ENCODE measurements at places on chromosomes 4 and X.

DNA sequence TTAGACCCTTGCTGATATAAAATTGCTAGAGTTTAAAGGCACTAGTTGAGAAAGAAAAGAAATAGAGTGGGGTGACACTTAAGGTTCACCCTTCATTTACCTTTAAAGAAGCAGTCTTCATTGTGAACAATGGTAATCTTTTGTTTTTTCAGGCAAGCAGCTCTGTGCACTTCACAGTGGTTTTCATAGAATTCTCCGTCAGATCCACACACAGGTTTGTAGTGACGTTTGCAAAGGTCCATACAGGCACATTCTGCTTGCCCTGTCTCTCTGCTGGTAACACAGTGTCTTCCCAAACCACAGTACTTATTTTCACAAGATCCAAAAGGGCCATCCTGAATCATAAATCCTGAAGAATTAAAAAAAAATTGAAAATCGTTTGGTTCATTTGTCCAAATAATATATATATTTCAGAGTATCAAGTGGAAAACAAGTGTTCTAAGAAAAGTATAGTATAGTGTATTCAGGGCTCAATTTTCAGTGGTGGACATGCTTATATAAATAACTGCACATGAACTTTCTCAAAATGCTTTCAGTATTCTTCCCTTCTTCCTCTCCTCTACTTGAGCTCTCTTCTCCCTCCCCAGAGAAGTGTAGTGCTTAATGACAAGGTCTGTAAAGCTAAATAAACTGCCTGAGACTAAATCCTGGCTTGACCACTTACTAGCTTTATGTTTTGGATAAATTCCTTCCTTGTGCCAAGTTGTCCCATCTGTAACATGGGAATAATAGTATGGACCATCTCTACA, 243.3 kb downstream of the FSTL5 start:
- no peak for DNase-seq

- DNase-seq: no peak
Observed at GRCh38 chr4:58048491-58048890, 938.3 kb upstream of the IGFBP7 start.

GRCh38 chr4:80592950-80593349, 257.4 kb downstream of the CFAP299 start:
- no peak for DNase-seq

- DNase-seq: no peak
Observed at GRCh38 chr4:187059895-187060294, 336.2 kb upstream of the FAT1 start.

GRCh38 chr4:140130677-140131076, 23.3 kb downstream of the MAML3 start:
- peak; percentile 69 for DNase-seq

DNA sequence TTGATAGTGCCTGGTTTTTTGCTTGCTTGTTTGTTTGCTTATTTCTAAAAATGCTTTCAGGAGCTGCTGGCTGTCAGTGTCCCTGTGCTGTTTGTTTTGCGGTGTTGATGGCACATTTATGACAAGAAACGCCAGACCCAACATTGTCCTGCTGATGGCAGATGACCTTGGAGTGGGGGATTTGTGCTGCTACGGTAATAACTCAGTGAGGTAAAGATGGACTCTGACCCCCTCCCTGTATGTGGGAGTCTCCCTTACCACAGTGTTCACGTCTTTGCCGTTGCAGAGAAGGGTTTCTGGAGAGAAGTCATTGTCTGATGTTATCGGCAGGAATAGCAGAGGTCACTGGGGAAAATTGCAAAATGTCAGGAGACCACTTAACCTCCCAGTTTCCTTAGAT, at the start of gene ARSH:
TSS of gene ARSH (plus strand) at position 52 of the 400 bp plus-strand sequence. CDS start at position 119, 67 bp downstream.
- DNase-seq: no peak

DNA sequence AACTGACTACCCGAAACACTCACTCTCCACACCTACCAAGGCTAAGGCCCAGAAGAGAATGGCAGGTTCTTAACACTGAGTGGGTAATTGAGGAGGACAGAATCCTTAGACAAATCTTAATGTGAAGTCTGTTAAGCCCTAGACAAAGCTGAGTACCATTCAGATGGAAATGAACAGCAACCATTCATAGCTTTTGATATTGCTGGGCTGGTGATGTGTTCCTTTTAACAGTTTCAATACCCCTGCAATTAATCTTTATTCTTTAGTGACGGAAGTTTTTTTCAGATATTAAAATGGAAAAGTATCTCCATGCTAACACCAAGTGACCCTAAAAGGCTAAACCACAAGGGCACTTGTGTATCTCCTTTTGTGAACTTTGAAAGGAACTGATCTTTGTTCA, 334.9 kb downstream of the OPHN1 start:
- DNase-seq: no peak

GRCh38 chr4:19736968-19737756, 514.5 kb upstream of the SLIT2 start:
- no peak for DNase-seq

DNA sequence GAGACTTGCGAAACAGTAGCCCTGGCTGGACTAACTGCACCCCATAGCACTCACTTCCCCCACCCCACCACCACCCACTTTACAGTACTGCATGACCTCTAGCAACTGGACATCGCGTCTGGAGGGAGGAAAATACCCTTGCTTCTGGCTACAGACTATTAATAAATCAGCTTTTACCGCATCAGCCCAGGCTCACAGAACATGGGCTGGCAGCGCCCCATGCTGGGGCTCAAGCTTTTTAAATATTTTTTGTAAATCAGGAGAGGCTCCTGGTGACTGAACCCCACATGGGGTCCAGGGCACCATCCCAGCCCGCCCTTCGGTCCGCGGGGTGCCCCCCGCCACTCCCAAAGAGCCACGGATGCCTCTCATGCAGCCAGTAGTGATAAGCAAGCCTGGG, 2.7 kb downstream of the HS6ST2 start:
- DNase-seq: no peak

GRCh38 chr4:124173912-124174311, 538.6 kb downstream of the ANKRD50 start:
- no peak for DNase-seq

- DNase-seq: no peak
Observed at GRCh38 chr4:78876568-78877320, 62.5 kb downstream of the PAQR3 start.

GRCh38 chr4:184313702-184314659, 96.3 kb upstream of the ENPP6 start:
- DNase-seq: no peak

DNA sequence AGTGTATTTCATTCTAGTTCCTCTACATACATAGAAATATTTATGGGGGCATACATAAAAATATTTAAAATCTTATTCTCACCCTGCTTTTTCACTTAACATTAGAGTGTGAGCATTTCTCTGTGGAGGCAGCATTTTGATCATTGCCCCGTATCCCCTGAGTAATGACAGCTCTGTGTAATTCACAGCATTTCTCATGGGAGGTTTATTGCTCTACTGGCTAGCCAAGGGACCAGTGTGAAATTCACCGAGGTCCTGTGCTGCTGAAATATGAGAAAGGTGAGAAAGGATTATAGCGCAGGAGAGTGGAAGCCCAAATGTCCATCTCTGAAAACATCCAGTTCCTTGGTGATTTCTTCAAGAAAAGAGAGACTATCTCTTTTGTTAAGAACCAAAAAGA, 22.9 kb downstream of the PDGFC start:
- DNase-seq: no peak

- peak; percentile 37 for DNase-seq
Observed at GRCh38 chr4:138174981-138175794, 67.0 kb downstream of the SLC7A11 start.

DNA sequence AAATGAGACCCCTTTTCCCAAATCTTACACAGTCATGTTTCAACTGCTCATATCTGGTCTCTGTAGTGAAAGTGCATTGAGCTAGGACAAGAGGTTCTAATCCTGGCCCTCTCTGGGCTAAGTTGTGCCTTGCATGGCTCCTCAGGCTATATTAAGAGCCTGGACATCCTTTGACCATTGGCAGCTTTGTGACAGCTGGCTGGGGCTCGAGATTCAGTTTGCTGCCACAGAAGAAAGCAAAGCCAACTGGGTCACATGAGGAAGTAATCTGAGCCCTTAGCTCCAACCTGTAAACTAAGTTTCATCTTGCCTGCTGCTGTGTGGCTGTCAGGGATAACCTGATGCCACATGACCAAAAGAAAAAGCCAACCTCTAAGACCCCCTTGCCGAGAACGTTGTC, 51.8 kb upstream of the JADE1 start:
- no peak for DNase-seq

GRCh38 chr4:3660086-3660927, 105.9 kb upstream of the ADRA2C start:
- no peak for DNase-seq

DNA sequence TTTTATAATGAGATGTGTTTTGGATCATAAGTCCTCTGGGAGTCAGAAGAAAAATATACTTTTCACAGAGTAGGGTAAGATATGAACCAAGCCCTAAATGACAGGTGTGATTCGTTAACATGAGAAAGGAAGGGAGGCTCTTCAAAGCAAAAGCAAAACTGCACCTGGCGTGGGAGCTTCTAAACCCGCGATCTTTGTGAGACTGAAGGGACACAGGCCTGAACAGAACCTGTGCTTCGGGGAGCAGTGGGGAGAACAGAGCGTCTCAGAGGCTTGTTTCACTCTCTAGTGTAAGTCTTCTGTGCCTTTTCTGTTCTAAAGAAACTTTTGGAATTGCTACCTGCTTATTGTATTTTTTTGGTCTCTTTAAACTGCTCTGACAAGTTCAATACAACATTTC, 30.2 kb upstream of the CYP4V2 start:
- DNase-seq: no peak

- no peak for DNase-seq
Observed at GRCh38 chr4:117784266-117784665, 250.0 kb upstream of the NDST3 start.

GRCh38 chr4:150264595-150265161, 186.4 kb downstream of the DCLK2 start:
- DNase-seq: no peak

GRCh38 chr4:173360587-173361221, 10.1 kb upstream of the SAP30 start:
- DNase-seq: no peak

- no peak for DNase-seq
Observed at GRCh38 chrX:133661962-133662839, 246.9 kb upstream of the GPC4 start.

DNA sequence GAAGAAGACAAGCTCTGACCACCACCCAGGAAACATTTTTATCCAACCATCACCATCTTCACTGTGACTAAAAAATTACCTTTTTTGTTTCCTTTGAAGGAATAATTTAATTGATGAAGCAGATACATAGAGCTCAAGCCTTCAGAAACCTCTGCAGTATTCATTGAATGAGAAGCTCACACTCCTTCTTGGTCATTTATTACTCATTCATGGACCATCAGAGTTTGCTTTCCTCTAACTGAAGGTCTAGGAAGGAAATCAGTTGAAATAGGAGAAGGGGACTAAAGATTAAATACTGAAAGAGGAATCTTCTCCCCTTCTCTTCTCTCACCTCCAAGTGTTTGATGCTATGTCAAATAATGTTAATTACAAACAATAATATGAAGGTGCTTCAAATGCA, 290.6 kb upstream of the KLF3 start:
- DNase-seq: no peak

- DNase-seq: no peak
Observed at GRCh38 chr4:151653548-151653918, 107.3 kb downstream of the GATB start.

DNA sequence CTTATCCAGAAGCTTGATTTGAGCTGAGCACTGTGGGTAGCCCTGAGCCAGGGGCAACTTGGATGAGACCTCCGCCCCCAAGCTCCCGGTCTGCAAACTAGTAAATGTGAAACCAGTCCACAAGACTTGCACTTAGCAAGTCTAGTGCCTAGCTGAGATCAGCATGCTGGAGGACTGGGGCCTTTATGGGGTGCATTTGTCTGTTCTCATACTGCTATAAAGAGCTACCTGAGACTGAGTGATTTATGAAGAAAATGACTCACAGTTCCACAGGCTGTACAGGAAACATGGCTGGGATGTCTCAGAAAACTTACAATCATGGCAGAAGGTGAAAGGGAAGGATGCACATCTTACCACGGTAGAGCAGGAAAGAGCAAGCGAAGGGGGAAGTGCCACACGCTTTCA, 42.1 kb upstream of the HOPX start:
- no peak for DNase-seq

DNA sequence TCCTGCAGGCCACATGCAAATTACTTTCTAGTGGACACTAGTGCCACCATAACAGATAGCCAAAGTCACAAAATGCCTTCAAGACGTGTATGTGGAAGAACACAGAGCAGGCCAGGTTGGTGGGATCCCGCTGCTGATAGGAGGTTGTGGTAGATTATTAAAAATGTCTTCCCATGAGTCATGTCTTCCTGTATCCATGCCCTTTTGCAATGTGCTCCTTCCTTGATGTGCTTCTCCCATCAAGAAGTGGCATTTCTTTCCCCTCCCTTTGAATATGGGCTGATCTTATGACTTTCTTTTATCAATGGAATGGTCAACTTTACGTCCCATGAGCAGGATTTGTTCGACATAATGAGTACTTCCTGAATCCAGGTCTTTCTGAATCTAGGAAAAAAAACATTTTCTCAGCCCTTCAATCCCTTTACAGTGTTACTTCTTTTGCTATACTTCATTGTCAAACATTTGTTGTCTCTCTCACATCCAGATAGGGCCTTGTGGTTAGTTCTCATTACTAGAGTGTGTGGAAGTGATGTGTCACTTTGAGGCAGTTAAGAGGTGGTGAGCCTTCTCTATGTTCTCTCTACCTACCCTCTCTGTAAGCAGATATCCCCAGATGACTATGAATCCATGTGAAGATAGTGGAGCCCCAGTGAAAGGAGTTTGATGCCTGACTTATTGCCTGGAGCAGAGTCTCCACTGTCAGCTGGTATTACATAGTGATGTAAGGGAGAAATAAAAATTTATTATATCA, 519.2 kb upstream of the DIPK2B start:
- no peak for DNase-seq

- DNase-seq: peak; percentile 37
Observed at GRCh38 chr4:3765271-3766035, 732 bp upstream of the ADRA2C start.

DNA sequence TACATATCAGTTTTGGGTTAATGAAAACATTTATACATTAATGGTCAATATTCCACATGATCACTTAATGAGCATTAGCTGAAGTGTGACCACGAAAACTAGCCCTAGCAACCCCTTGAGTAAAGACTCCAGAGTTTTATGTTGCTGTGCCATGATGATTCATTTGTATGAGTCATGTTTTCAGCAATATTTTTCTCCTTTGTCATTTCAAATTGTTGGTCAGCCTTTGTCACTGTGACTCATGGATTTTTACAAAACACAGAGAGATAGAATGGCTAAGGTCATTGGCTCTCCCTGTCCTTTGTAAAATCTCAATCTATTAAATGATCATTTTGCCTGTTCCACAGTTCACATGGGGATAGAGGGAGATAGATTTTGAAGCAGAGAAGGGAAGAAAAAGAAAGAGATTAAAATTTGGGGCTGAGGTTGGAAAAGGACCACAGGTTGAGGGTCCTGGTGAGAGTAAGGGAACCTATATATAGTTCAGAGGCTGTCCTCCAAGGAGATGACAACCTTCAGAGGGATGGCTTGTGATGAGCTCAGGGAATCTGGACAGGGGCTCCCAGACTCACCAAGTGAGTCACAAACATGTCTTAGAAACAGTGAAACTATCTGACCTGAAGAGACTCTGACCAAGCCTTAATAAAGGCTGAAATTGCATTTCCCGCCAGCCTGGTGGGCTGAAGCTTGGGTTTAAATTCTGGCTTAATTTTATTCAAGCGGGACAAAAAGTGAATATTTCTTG, 25.6 kb downstream of the NR0B1 start:
- peak; percentile 65 for DNase-seq

GRCh38 chrX:111837197-111837596, 38.8 kb upstream of the TRPC5OS start:
- DNase-seq: no peak
